ENCODE measurements at places on chromosomes 5 and 9. TPM values are rescaled to one million over a fixed set of nuclear protein-coding genes. Genes with fewer than 3 reads are reported as not detected.

DNA sequence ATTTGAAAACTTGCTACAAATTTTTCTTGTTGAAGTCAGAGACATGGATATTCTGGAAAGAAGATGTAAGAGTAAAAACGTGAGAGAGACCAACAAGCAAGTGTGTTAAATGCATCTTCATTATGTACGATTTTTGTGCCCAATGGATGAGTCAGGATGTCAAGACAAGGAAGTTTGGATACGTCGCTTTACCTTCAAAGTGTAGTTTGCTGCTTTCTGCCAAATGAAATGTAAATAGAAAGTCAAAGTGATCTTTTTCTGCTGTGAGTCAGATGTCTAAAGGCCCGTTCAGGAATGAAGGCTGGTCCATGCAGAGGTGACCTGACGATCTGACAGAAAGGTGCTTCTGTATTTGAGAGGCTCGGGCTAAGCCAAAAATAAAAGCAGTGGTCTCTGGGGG is 273.1 kb upstream of the PIK3R1 start:
- no peak for ATAC-seq

GRCh38 chr9:74958587-74958986 is 5.9 kb upstream of the C9orf40 start:
- no peak for ATAC-seq

DNA sequence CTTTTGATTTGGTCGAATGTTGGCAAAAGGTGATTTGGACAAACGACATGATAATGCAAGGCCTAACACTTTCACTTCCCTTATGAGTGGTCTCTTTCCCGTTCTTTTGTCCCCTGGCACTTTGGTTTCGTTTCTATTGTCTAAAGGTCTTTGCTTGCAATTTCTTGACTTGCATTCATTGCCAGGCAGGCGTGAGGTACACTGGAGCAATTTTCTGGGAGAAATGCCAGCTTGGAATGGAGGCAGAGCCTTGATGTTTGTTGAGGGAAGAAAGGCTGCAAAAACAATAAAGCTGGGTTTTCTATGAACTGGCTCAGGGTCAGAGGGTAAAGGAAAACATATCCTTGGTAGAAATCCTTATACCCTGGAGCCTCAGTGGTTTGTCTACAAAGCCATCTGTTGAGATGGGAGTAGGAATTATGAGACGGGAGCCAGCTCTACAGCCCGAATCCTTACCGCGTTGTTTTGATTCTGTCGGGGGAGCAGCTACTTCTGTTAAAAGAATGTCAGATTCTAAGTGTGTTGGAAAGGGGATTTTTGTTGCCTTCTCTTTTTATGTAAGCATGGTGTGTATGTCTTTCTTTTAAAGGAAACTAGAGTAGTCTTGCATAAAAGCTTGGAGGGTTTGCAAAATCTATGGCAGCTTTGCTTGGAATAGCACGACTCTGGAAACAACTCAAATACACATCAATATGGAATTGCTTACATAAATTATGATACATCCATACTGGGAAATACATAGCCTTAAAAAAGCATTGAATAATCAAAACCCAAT is 158.9 kb downstream of the RMI1 start:
- no peak for ATAC-seq

DNA sequence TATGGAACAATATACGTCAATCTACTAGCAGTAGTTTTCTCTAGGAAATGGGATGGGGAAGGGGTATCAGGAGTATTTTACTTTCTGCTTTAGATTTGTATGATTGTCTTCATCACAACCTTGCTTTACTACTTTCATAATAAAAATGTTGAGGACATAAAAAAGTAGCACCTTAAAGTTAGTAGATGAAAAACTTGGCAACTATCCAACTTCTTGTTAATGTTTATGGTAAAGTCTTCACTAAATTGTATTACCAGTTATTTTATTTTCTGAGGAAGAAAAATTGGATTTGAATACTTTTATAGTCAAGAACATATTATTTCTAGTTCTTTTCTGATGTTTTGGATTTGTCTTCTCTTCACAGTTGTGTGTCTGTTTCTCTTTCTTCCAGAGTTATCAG is 372.1 kb downstream of the ARRDC3 start:
- no peak for ATAC-seq

DNA sequence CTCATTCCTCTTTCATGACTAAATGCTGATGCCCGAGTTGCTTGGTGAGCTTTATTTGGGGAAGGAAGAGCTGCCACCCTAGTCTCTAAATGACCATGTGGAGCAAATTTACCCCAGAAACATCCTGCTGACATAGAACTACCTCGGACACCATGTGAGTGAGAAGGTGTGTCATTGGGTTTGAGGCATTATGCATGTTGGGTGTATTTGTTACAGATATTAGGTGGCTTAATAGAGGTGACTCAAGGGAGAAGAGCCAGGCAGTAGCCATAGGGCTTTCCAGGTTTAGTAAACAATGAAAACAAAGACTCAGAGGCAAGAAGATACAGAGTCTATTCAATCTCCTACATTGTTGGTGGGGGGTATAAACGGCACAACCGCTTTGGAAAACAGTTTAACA is 581.5 kb downstream of the CCDC171 start:
- ATAC-seq = no peak

- no peak for ATAC-seq
Measured at GRCh38 chr5:171533153-171533552, 113.7 kb downstream of the FGF18 start.

DNA sequence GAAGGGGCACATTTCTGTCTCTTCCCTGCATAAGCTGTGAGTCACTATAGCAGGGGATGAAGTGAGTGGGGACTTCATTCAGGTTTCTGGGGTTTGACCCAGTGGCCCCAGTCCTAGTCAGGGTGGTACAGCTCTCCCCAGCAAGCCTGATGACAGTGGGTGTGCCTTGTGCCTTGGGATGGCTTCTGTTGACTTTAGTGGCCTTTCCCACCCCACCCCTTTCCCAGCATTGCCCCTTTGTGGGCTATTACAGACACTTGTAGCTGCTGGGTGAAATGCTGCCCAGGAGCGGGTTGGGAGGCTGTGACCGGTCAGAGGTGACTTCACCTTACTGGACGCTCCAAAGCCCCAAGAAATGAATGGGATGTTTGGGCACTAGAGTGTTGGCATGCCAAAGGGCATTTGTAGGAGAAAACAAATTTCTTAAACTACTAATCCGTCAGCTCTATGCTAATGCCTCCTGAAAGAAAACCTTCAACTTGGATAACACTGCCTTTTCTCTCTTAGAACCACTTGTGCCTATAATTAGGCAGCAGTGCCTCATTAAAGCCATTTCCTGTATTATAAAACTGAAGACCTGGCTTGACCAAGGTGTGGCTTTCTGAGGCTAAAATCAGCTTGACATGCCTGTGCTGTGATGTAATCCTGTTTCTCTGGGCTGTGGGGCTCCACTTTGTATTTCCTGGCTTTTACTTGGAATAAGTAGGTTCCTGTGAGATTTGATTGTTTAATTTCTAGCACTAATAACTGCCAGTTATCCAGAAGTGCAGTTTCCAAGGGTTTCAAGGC is 119.0 kb upstream of the SLC25A48 start:
- ATAC-seq = no peak

GRCh38 chr9:130265431-130266235 is at the start of gene HMCN2:
Gene HMCN2, plus strand, starts transcription at chr9:130265760. Its CDS starts 119 bp downstream, at chr9:130265879.
- ATAC-seq = no peak

DNA sequence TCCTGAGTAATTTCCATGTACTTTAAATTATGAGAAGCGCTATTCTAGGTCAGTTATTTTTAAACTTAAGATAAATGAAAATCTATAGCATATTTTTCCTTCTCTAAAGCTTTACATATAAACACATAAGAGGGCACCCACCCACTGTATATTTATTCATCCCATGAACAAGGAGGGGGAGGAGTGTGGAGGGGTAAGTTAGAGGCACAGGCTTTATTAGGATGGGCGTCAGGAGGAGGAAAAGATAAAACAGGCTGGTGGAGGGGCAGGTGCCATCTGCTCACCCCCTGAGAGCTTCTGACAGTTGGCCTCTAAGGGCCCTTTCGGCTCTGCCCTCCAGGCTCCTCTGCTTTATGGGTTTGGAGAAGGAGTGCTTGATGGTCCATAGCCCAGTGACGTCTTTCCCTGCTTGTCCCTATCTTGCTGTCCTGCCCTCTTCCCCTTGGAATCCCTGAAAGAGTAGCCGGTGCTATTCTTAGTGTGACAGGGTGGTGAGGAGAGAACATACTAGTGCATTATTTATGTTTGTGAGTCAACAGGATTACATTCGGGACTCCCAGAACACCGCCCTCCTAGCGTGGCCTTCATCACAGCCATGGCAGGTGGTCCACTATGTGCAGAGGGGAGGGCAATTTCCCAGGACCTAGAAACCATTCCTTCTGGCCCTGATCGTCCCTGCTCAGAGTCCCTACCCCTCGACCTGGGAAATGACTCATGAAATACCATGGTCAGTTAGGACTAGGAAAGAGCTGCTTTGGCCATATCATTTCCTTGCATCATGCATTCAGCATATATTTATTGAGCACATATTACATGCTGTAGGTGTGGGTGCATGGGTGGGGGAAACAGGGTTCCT is 7.9 kb upstream of the SYNPO start:
- no peak for ATAC-seq

- ATAC-seq = no peak
Measured at GRCh38 chr9:88991066-88992034, at the start of gene S1PR3. Gene S1PR3, plus strand, starts transcription at chr9:88991468. Its CDS starts 9,733 bp downstream, at chr9:89001201.

GRCh38 chr9:78900500-78900899 is 603.6 kb downstream of the PSAT1 start:
- no peak for ATAC-seq

DNA sequence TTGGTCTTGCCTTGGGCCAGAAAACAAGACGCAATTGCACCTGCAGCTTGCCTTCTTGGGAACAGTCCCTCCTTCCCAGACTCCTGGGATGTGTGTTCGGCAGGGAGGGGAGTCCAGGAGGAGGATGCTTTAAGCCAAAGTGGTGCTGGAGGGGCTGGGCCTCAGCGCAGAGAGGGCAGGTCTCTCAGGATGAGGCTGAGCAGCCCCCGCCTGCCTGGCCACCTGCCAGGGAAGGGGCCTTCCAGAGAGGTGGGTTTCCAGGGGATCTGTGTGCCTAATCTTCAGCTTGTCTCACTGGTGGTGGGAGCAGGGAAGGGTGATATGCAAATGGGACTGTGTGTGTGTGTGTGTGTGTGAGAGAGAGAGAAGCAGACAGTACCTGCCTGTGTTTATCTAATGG is 105.2 kb downstream of the ENTREP1 start:
- no peak for ATAC-seq

DNA sequence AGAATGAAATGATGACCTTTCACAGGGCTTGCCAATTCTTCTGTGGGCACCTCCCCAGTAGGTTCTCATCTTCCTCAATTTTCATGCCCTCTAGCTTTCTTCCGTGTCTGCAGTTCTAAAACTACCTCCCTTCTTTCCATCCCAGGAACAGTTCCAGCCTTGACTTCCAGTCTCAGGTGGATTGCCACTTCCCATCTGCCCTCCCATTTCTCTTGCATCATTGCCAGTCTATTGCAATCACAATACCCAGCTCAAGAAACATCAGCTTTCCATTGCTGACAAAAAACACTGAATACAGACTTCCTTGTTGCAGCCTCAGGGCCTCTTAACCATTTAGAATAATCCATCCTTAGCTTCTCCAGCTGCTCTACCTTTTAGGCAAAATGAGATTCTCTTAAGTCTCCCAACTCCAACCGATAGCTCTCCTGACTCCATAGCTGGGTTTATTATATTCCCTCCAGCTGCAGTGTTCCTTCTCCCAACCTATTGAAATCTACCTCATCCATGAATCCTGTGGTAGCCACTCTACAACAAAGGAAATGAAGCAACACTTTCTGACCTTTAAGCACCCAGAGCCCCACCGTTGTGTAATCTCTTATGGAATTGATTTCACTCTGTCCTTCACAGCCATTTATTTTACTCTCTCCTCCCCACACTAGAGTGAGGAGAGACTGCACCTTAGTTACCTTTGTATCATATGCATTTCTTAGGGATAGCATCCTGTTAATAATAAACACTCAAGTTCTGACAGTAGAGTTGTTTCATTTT is 75.6 kb upstream of the PCA3 start:
- no peak for ATAC-seq

DNA sequence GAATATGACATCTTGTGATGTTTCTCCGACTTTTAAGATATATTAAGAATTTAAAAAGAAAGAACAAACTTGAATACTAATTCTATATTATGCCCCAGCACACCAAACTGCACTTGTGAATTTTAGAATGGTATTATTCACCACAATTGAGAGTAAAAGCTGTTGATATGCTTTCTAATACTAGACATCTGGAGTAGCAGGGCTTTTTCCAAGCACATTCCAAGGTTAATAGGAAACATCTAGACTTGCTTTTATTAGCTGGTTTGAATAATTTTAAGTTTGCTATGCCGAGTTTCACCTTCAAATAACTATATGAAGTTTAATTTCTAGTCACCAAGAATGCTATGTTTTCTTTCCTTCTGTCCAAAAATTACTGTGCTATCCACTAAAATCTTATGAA is 13.5 kb downstream of the NREP start:
- ATAC-seq = no peak

DNA sequence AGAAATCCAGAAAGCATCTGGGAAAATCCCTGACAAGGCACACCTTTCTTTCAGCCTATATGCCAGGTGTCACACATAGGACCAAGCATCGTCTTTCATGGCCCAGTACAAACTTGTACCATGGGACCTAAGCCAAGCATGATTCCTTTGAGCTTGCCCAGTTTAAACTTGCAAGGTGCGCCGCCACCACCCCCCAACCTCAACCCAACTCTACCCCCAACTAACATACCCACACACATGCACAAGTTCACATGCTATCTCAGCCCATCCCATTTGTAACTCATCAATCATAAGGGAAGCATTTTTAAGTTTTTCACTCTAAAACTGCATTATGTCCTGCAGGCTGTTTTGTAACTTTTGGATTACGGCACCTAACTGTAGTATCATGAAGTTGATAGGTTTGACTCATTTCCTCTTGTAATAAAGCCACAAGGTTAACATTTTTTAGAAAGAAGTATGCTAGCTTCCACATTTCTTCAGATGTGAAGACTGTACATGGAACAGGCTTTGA is 145.9 kb upstream of the FST start:
- ATAC-seq = no peak

DNA sequence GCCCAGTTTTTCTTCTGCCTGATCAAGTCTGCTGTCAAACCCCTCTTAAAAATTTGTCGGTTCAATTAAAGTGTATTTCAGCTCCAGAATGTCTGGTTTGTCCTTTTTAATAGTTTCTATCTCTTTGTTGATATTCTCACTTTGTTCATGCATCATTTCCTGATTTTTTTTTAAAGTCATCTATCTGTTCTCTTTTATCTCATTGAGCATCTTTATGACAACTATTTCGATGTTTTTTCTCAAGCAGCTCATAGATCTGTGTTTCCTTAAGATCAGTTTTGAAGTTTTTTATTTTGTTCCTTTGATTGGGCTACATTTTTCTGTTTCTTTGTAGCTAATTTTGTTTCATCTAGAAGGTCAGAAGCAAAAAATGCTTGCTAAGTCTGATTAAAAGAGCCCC is 53.7 kb downstream of the FGD3 start:
- no peak for ATAC-seq

- no peak for ATAC-seq
Measured at GRCh38 chr5:78813906-78814530, 165.4 kb upstream of the LHFPL2 start.

GRCh38 chr5:93342563-93343061 is 238.4 kb downstream of the NR2F1-AS1 start:
- ATAC-seq = no peak

AFF4 gene
- 33.3 TPM for total RNA-seq

CAMK4 gene
- 37.0 TPM for total RNA-seq

TEX48 gene
- total RNA-seq = 0.42 TPM

ACTBL2 gene
- not detected for total RNA-seq

SLC1A3 gene
- total RNA-seq = 0.26 TPM

CCL28 gene
- 22.8 TPM for total RNA-seq

ELP1 gene
- total RNA-seq = 19.7 TPM
